Cerebellum (tissue), 4 donors: ENCODE measurements at places on chromosomes 12 and 14.
A peak's percentile ranks its signal among the peaks of the same experiment; 100 is the strongest.

DNA sequence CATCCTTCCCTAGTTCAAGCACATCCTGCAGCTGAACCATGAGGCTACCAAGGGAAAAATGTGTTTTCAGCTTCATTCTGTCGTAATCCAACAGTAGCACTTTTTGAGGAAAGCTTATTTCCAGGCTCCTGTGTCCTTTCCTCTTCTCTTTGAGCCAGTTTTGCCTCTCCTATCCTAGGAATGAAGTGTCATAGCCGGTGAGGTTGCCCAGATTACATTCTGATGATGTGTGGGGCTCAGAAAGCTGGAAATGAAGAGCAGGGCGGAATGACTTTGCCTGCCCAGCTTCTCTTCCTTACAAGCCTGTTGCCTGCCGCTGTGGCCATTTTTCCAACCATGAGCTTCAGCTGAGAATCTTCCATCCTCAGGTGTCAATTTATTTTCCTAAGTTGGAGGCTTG is 381.8 kb downstream of the NUAK1 start:
- no peak for DNase-seq

DNA sequence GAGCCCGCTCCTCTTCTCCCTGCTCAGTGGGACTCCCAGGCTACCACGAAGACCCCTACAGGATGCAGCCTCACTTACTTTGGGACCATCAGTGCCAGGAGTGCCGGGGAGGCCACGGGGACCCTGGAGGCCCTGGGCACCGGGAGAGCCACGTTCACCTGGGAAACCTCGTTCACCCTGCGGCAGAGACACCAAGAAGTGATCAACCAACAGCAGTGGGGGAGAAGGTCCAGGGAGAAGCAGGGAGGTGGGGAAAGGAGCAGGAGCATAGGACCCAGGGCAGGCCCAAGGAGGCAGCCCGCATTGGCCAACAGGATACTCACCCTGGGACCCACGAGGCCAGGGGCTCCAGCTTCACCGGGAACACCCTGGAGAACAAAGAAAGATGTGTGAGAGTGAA is 19.4 kb downstream of the TMEM106C start:
- DNase-seq, result no peak

GRCh38 chr14:59435987-59436386 is 29.2 kb downstream of the GPR135 start:
- DNase-seq, result no peak

GRCh38 chr12:119713551-119714031 is 45.7 kb downstream of the PRKAB1 start:
- DNase-seq, result peak; percentile 58

DNA sequence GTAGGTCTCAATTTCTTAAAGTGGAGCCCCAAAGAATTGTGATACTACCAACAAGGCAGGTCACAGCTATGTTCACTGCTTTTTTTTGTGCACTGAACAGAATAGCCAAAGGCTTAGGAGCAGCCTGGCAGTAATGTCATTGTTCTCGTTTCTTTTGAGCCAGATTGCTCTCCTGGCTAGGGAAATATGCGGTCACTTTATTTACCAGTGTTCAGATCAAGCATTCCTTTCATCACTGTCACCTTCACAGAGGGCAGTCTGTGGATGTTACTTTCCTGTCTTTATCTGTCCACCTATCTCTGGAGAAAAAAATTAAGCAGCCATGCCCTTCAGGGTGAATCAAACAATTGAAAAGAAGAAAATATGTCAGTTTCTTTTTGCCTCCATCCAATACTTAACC is 159.6 kb downstream of the BTG1 start:
- peak; percentile 70 for DNase-seq
